ENCODE measurements at places on chromosomes 11 and 22.

GRCh38 chr11:28966951-28967350 is 858.8 kb downstream of the METTL15 start:
- DNase-seq, result no peak

GRCh38 chr11:63813563-63814382 is 517 bp downstream of the SPINDOC start:
- DNase-seq, result no peak

- DNase-seq, result peak; percentile 54
Observed at GRCh38 chr22:39661842-39662685, 91.5 kb downstream of the CACNA1I start.

- no peak for DNase-seq
Observed at GRCh38 chr11:133906241-133906640, 50.5 kb downstream of the IGSF9B start.

GRCh38 chr11:86180851-86181250 is 63.7 kb upstream of the EED start:
- no peak for DNase-seq

- DNase-seq, result no peak
Observed at GRCh38 chr11:16252373-16252772, 104.0 kb downstream of the SOX6 start.

GRCh38 chr11:12473381-12473780 is 96.0 kb downstream of the PARVA start:
- no peak for DNase-seq

- no peak for DNase-seq
Observed at GRCh38 chr11:119431523-119431922, 8.6 kb upstream of the THY1 start.

DNA sequence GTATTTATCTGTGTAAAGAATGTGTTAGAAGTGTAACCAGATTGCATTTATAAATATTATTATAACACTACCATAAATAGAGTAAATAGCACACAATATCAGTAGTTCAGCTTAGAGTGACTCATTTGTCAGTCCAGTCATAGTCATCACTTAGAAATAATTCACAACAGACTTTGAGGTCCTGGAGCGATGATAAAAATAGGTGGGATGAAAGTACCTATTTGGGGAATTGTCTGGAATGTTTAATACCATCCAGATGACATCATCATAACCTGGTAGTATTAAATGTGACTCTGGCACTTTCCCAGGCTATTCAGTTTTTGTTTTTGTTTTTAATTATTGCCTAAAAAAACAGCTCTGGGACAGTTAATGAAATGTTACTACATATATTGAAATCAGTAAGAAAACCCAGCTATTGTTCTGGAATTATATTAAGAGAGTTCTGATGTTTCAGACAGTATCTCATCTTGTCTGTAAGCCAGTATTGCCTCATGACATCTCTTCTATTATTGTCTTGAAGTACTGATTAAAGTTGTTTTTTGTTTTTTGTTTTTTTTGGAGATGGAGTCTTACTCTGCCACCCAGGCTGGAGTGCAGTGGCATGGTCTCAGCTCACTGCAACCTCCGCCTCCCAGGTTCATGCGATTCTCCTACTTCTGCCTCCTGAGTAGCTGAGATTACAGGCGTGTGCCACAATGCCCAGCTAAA is 74.8 kb downstream of the SIK2 start:
- DNase-seq, result no peak
